NCI-H460 (cell line): ENCODE measurements at places on chromosomes 12 and 14. TPM values are rescaled to one million over a fixed set of nuclear protein-coding genes. Genes with fewer than 3 reads are reported as not detected.

DNA sequence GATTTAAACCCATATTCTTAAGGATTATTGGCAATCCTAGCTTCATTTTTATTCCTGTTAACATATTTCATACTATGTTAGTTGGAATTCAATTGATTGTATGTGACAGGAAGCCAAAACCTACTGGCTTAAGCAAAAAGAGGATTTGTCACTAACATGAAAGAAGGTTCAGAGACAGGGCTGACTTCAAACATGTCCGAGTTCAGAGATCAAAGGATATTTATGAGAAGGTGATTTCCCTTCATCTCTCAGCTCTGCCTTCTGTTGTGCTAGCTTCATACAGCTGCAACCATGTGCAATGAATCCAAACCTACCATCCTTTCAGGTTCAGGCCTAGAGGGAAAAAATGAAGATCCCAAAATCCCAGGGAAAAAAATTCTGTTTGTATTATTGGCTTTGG lies 349.7 kb downstream of the ATP23 start:
- DNase-seq = no peak

GLT8D2 gene
- 0.26 and 0.59 TPM in 2 replicates for total RNA-seq

DNA sequence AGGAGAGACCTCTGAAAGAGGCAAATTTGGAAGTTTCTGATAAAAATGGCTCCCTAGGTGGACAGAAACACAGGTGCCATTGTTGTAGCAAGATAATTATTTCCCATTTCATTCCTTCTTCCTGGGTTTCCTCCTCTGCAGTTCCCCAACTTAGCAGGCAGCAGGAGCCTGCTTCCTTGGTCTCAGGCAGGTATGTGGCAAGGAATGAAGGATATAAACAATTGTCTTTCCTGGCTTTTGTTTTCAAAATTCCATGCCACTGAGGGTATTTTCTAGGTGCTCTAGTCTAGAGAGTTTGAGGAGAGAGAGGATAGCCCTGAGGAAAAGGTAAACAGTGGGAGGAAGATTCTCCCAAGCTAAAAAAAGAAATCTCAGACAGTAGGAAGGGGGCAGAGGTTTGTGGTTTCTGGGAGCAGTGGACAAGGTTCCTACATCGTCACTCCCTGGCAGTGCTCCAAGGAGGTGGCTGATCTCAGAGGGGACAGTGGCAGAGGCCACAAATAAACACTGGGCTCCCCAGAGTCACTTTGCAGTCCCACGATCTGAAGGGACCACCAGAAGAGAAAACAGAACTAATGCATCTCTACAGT lies 82.6 kb upstream of the IGF1 start:
- DNase-seq = no peak

DNA sequence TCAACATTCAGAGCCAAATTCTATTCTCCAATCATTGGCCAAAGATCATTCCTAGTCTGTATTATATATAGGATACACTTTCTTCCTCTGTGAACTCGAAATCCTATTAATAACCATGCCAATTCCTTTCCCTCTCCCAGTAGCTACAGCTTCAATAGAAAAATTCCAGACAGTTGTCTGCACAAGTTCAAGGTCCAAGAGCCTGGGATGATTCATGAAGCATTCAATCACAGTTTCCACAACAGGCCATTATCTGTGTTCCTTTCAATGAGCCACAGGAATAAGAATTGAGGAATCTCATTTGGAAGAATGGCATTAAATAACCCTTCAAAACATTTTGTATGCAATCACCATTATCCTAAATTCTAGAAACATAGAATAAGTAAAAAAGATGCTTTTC lies 437.4 kb downstream of the RMST start:
- no peak for DNase-seq

GRCh38 chr12:53053218-53054111 lies 3.6 kb downstream of the TNS2 start:
- DNase-seq = peak; percentile 23

DNA sequence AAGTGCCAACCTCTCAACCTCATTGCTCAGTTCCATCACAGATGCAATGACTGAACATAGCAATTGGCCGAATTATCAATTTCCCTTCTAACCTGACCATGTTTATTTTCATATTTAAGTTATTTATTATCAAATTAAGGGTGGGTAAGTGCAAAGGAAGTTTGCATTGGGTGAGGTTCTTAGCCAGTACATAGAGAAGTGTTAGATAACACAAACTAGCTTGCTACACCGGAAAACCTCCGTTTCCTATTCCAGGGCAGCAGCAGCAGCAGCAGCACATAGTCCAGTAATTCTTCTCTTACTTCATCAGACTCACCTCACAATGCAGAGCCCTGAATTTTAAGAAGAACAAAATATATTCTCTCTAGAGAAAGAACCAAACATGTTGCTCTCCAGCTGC lies 200.5 kb upstream of the OR4E1 start:
- no peak for DNase-seq

DNA sequence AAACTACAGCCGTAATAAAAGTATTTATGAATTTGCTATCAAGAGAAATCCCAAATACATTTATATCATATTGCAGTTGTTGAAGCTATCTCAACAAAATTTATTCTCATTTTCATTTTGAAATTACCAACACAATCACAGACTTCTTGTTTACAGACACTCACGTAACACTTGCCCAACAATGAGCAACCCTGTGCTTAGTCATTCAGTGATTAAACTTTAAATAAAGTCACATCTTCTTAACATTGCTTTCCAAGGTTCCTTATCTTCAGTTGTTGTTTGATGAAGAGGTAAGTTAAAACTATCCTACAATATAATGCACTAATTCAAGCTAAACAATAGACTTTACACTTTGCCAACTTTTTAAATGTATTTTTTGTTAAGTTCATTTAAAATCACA lies 601.8 kb downstream of the SLC16A7 start:
- peak; percentile 63 for DNase-seq

DNA sequence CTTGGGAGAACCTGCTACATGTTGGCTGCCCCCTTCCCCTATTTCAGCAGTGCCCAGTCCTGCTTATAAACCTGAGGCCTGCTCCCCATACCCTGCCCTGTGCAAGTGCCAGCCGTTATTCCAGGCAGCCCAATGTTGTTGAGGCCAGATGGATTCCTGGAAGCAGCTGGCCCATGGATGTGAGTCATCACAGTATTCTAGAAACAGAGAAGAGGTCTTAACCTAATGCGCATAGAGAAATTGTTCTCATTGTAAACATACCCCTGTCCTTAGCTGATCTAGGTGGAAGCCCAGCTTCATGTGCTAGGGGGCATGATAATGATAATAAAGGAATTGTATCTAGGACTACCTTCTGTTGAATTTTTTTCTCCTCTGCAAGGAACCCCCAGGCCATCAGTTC lies 69.7 kb downstream of the TSPAN11 start:
- no peak for DNase-seq

DNA sequence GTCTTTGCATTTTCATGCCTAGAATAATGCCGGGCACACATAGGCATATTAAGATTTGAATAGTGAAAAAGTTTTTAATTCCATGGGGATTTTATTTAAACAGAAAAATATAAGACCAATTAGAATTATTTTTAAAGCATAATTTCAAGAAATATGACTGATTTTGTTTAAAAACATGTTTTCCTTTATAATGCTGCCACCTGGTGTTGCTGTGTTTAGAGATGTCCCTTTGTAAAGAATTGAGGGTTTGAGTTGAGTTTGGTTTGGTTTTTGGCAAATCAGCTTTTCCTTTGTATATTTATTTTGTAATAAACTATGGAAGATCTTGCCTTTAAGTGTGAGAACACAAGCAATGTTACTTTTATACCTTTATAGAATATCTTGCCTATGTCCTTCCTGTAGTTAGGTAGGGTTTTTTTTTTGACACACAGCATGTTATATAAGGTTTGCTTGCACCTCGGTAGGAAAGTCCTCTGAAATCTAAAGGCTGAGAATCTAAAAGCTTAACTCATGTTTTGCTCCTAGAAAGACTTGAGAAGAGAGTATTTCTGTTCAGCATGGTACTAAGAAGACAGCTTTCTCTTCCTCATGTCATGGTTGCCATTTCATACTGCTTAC lies 31.4 kb upstream of the SNAPC1 start:
- no peak for DNase-seq

GRCh38 chr14:28773861-28774691 lies 7.5 kb downstream of the FOXG1 start:
- DNase-seq = peak; percentile 11

DNA sequence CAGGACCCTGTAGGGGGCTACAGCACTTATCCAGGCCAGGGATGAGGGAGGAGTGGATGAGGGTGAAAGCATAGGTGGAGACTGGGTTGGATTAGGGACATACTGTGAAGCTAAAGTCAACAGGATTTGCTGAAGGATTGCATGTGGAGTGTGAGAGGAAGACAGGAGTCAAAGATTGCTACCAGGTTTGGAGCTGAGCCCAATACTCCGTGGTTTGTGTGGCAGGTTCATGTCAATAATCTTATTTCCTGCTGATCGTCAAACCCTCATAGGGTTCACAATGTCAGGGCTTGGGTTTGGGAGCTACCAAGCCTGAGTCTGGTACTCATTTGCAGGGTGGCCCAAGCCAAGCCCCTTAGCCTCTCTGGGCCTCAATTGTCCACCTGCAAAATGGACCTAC lies 77.1 kb upstream of the PLXNC1 start:
- no peak for DNase-seq

DNA sequence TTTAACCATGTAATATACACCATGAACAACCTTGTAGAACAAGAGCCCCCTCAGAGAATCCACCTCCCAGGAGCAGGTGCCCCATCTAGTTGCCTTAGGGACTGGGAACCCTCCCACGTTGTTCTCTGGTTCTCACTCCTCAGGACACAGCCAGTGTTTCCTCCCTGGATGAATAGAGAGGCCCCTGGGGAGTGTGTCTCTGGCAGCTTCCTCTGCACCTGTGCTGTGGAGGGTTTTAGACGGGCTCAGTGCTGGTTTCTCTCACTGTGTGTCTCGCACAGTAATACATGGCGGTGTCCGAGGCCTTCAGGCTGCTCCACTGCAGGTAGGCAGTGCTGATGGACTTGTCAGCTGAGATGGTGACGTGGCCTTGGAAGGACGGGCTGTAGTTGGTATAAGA lies 581.3 kb downstream of the TMEM121 start:
- no peak for DNase-seq

DNA sequence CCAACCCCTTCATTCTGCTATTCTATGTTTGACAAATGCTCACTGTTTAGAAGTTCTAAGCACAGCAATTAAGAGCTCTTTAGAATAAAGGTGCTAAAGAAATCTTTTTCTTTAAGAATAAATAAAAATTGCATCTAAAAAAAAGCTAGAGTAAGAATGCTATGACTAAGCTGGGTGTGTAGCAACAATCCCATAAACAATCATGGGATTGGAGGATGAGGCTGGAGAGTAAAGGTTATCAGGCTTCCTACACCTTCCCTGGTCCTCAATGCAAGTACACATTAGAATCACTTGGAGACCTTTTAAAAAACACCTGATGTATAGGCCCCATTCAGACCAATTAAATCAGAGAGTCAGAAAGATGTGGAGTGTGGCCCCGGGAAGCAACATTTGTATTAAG lies 88.3 kb downstream of the CIT start:
- DNase-seq = no peak
